ENCODE measurements at places on chromosomes 3 and 15. TPM values are rescaled to one million over a fixed set of nuclear protein-coding genes. Genes with fewer than 3 reads are reported as not detected.

The EBLN2 gene
- 8.4 TPM for polyA plus RNA-seq

DNA sequence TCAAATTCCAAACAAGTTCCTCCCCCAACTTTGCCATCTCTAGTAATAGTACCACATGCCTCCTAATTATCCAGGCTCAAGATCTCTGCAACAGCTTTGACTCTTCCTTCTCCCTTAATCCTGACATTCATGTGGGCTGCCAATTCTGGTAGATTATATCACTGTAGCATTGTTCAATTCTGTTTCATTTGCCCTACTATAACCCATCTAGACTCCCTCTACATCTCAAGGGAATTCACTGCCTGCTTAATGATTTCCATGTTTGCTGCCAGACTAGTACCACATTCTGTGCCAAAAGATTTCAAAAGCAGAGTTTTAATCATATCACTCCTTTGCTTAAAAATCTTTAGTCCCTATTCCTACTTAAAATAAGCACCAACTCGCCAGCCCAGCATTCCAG, 34.6 kb upstream of the PPIB start:
- peak; percentile 18 for DNase-seq

DNA sequence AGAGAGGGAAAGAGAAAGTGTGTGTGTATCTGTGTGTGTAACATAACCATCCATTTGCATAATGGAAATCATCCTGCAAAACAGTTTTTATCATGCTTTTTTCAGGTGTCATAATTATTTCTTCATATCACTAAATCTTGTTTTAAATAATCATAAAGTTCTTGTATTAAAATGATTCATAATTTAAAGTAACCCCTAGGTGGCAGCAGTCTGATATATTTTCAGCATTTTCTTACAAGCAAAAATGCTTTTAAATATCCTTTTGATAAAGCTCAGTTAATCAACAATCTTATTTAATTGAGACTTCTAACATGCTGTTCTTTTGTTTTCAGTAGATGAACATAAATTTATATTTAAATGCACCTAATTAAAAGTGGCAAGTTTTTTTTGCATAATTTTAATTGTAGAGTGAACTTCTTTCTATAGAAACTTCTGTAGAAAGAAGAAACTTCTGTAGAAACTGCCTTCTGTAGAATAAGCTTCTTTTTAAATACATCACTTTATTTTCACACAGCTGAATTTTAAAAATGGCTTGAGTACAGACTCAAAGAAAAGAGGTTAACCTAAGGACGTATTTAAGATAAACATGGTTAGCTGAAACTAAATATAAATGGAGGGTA, 72.5 kb downstream of the OPA1 start:
- DNase-seq = peak; percentile 26

- no peak for DNase-seq
These were observed 83.1 kb downstream of the PGPEP1L start for GRCh38 chr15:98924401-98925049.

The SLC4A7 gene
- polyA plus RNA-seq = 38.3 TPM

The CYP8B1 gene
- 0.19 TPM for polyA plus RNA-seq

The GLDN gene
- 0.23 TPM for polyA plus RNA-seq

The ANKUB1 gene
- 0.76 TPM for polyA plus RNA-seq

DNA sequence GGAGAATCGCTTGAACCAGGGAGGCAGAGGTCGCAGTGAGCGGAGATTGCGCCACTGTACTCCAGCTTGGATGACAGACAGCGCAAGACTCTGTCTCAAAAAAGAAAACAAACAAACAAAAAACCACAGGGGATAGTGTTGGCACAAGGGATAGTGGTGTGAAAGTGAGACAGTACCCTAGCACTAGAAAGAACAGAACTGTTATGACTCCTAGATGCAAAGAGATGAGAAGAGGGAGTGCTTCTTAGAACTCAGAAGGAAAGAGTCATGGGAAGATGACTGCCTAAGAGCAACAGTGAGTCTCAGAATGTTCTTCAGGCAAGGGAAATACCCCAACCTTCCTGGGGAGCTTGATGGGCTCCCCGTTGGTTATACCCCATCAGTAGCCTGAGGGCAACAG, 17.8 kb upstream of the ZNF770 start:
- no peak for DNase-seq

GRCh38 chr15:27734785-27735495, 364.2 kb downstream of the OCA2 start:
- no peak for DNase-seq

GRCh38 chr3:27160146-27160545, 209.0 kb downstream of the NEK10 start:
- DNase-seq = no peak

GRCh38 chr3:11236588-11237461, 35.4 kb upstream of the ATG7 start:
- peak; percentile 16 for DNase-seq

The ARL6IP5 gene
- polyA plus RNA-seq = 108 TPM

The ROBO2 gene
- polyA plus RNA-seq = 66.1 TPM

DNA sequence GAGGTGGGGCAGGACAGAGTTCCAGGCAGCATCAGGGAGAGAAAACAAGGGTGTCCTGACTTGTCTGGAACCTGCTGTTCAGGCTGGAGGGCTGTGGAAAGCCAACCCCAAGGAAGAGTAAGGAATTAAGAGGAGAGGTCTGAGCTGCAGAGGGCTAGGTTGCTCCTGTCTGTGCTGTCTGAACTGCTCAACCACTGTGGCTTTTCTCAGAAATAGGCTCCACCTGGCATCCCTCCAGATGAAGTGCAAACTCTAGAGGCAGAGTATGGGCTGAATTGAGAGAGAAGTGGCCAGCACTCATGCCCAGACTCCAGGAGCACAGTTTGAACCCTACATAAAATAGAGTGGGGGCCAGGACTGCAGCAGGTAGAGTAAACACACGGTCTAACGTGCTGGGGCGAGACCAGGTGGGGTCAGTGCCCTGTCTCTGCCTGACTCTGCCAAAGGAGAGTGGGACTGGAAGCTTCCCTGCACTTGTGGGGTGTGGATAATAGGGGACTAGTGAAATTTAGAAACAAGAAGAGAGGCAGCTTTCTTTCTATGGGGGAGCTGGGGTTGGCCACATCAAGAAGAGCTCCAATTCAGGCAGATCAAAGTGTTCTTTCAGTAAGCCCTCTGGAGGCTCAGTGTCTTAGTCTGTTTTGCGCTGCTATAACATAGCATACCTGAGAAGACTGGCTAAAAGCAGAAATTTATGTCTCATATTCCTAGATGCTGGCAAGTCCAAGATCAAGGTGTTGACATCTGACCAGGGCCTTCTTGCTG, 28.0 kb upstream of the MNS1 start:
- no peak for DNase-seq

DNA sequence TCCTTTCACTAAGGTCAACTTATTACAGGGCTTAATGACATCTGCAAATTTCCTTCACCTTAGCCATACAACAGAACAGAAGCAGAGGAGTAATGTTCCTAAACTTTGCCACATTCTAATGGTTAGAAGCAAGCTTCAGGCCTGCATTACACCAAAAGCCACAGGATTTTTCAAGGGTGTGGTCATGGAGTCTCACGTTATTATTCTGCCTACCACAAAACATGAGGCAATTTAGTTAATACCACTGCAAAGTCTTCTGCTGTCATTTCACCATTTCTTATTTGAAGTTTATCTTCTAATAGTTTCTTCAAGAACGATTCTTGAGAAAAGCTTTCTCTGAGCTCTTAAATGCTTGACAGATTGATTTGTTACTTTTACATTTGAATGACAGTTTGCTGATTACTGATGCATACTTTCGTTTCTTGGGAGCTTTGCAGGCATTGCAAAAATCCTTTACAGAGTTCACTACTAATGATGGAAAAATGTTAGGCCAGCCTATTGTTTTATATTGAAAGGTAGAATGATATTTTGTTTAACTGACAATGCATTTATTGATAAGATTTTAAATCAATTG, 1257.1 kb downstream of the NSUN3 start:
- DNase-seq = no peak

The TERB2 gene
- not detected for polyA plus RNA-seq

- DNase-seq = no peak
These were observed 253.4 kb downstream of the LPP start for GRCh38 chr3:188407158-188407880.
